CD4-positive, alpha-beta T cell (primary cell): ENCODE measurements at places on chromosomes 5 and 9.

DNA sequence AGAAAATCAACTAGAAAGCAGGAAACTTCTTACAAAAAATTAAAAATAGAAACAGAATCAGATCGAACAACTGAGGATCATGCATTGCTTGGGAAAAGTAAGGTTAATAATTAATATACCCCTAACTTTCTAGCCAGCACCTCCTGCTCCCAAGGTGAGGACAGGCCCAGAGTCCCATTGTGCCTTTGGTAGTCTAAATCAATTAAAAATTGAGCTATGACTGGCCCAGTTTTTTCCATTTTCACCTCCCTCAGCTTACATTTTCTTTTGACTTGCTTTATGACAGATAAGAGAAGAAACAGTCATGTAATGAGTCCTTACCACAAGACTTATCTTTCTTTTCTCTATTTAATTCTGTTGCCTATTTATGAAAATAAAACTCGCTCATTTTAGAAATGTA, 182.2 kb downstream of the RAB3C start:
- no peak for DNase-seq

DNA sequence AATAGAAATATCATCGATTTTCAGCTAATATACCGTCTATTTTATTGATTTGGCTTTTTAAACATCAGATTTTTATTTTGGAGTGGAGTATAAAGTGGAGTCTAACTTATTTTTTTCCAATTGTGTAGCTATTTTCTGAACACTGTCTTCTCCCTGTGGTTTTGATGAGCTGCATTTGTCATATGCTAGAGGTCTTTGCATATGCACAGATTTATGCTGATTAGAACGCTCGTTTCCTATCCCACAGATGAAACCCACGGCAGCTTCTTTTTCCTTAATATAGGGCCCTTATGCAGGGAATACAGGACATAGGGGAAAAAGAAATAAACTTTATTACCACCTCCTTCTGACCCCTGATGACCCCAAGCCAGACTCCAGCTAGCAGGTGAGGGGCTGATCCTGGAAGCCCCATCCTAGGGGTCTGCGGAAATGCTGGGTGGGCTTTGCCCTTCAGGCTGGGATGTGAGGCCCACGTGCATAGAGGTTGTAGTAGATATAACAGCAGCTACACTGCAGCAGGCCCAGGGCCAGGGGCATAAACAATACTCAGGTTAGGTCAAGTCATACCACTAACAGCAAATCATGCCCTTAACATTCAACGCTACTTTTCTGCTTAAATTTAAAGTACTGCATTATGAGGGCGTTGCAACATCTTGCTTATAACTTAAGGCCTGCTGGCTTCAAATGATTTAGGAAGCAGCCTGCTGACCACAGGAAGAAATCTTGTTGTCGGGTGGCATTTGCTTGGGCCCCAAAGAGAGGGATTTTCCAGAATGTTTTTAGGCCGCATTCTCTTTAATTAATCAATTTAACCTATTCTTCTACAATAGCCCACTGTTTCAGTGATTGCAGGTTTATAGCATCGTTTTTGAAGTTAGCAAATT, 28.5 kb downstream of the MVB12B start:
- DNase-seq: no peak

DNA sequence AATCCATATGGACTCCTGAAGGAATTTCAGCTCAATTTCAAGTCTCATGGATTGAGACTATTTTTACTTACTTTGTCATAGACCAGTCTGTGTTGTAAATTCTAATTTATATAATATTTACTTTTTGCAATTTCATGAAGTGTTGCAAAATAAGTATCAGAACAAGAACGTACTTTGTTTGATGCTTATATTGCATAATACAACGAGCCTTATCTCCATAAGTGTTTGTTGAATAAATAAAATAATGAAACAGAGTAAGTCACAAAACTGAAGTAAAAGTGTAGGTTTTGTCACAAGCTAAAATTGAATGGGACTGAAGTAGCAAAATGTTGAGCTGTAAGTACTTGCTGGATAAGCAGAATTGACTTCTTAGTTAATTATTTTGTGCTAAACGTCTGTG, 3.0 kb upstream of the LIFR start:
- no peak for DNase-seq

GRCh38 chr9:21682381-21682780, 120.1 kb upstream of the MTAP start:
- no peak for DNase-seq

DNA sequence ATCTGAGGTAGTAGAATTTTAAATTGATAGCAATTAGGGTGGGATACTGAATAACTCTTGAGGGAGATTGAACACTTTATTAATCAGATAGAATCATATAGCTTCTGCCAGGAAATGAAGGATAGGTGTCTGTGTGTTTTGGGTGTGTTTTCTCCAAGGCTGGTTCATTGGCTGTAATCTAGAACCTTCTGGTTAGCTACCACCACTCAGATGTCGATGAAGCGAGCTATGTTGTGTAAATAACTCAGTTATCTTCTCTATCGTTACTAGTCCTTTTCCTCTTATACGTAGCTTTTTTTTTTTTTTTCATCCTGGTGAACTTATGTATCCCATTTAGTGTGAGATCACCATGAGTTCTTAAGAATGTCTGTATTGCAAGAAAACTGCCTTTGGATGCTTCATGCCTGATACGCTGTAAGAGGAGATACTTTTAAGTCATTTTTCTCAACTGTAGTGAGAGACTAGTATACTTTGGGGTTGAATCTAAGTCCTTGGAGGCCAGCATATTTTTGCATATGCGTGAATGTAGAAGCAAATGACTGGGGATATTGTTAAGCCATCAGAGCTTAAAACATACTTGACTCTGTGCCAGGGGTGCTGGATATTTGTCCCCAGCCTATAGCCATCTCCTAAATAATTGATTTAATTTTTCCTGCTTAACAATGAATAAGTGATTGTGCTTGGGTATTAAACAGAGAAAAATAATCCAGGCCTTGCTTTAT, 2.1 kb downstream of the TNFAIP8 start:
- DNase-seq: no peak

- no peak for DNase-seq
These were observed 158.0 kb downstream of the ENC1 start for GRCh38 chr5:74482523-74482922.

DNA sequence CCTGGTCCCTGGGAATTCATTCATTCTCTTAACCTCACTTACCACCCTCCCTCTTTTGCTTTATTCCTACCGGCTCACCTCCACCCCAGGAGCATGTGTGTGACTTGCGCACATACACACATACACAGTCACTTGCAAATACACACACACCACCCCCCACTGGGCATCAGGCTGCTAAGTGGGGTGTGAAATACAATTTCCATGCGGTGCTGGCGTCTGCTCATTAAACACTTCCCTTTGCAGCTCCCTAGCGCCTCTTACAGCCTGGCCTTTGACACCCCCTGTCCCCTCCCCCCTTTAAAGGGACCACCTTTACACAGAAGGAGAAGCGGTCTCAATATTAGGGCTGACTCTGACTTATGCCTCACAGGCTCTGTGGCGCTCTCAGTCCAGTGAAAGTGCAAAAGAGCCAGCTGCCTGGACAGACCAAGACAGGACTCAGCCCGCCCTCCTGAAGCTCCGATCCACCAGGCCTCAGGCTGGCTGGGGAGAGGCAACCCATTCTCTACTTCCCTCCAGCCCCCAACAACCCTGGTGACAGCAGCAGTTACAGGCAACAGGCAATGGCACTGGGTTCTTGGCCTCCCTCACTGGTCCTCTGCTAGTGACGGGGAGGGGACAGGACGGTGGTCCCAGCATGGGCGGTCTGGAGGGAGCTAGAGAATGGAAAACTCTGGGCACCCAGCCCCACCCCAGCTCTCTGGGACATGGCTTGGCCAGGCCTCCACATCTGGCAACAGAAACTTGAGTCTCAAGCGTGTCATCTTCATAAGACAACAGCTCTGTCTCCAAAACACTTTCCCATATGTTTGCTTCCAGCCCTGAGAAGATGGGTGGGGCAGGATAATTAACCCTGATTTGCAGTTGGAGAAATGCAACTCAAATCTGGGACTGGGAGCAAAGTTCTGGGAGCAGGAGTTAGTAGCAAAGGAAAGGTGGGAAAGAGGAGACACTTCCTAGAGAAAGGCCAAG, 12.0 kb downstream of the ENHO start:
- no peak for DNase-seq

GRCh38 chr9:21836437-21837161, 34.2 kb downstream of the MTAP start:
- DNase-seq: no peak

DNA sequence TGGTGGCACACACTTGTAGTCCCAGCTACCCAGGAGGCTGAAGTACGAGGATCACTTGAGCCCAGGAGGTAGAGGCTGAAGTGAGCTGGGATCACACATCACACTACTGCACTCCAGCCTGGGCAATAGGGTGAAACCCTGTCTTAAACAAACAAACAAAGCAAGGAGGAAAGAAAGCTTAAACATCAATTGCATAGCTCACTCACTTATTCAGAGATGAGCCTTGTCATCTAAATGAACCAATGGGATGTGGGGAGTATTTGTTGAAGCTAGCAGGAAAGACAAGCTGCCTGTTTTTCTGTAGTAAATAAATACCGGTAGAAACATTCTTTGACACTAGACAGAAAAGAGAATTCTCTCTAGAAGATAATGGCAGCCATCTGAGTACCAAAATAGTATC, 161.0 kb upstream of the SLC12A2 start:
- no peak for DNase-seq

GRCh38 chr5:59763541-59763940, 130.0 kb downstream of the PDE4D start:
- no peak for DNase-seq

GRCh38 chr9:115643948-115644727, 509.5 kb upstream of the PAPPA start:
- DNase-seq: no peak

GRCh38 chr9:106961623-106962022, 98.7 kb downstream of the ZNF462 start:
- no peak for DNase-seq

DNA sequence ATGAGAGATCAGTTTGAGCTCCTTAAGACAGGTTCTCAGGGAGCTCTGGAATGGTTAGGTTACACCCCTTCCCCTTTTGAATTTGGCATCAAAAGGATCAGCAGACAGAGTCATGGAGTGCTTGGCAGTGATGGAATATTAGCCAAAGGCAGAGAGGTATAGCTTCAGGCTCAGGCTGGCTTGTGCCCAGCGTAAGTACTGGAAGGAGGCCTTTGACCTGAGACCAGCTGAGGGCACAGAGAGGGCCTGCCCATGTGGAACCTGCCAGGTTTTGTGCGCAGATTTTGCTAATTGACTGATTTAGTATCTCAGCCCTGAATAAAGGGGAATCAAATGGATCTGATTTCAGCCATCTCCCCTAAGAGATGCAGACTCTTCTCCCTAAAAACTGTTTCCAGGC, 81.5 kb downstream of the RGS3 start:
- no peak for DNase-seq

DNA sequence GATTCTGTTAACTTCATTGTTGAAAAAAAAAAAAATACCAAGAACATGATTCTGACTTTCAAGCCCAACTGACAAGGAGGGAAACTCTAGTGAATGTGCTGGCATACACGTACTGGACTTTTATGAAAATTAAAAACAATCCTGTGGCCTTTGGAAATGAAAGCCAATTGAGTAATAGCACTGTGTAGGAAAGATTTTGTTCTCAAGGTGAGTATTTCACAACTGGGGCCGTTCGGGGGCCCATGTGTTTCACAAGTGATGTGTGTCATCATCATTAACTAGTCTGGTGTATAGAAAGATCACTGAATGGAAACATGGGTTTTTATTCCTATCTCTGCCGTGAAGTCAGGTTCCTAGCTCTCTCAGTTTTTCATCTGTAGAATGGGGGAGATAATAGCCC, 605.0 kb upstream of the CLINT1 start:
- no peak for DNase-seq

DNA sequence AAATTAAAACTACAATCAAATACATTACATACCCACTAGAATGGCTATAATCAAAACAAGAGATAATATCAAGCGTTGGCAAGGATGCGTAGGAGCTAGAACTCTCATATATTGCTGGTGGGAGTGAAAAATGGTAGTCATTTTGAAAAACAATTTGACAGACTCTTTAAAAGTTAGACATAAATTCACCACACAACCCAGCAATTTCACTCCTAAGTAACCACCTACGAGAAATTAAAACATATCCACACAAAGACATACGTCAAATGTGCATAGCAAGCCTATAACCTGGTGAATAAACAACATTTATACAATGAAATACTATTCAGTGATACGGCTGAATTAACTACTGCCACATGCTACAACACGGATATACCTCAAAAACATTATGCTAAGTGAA, 44.7 kb downstream of the GKAP1 start:
- no peak for DNase-seq

GRCh38 chr5:22542340-22542739, 310.8 kb downstream of the CDH12 start:
- no peak for DNase-seq

GRCh38 chr5:163789870-163790269, 284.5 kb downstream of the MAT2B start:
- no peak for DNase-seq

GRCh38 chr5:39031041-39031440, 43.2 kb downstream of the RICTOR start:
- no peak for DNase-seq

DNA sequence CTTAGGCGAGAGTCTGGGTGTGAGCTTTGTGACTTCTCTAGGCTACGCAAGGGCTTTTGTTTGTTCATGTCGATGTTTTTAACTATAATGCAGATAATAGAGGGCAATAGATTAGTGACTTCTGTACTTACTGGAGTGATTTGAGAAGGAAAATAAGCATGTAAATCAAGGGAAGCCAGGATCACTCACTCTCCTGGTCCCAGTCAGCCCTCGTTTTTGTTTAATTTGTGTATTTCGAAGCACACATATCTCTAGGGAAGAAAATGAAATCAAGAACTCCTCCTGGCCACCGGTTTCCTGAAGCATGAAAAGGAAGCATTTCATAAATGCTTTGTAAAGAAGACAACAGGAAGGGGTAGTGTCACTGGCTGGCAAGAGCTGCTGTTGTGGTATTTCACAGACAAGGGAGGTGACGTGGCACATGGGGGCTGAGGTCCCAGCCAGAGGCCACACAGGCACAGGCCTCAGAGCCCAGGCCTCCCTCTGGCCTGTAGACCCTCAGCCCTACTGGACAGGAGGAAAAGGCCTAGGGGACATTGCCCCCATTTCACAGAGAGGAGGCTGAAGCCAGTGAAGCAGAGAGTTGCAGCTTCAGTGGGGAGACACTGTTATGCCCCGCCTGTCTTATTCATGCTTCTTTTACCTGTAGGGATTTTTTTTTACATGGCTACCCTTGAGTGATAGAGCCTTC, 34.1 kb downstream of the IRF1 start:
- peak; percentile 56 for DNase-seq

- no peak for DNase-seq
These were observed 226.8 kb upstream of the ATP10B start for GRCh38 chr5:161078793-161079192.

DNA sequence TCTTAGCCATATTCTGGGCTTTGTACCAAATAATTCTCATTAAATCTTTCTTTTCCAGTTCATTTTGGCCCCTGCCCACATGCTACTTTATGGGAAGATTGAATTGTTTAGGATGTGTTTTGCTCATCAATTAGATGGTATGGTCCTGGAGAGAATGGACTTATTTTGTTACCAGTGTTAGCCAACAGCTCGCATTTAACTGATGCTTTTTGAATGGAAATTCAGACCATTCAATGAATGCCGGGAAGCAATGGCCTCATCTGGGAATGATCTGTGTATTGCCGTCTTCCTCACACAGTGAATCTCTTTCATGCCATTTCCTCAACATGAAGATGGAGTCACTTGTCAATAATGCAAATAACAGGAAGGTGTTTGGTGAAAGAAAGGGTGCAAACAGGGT, 370.6 kb upstream of the PIK3R1 start:
- DNase-seq: no peak
